ENCODE measurements at places on chromosomes 5 and 9. TPM values are rescaled to one million over a fixed set of nuclear protein-coding genes. Genes with fewer than 3 reads are reported as not detected.

DNA sequence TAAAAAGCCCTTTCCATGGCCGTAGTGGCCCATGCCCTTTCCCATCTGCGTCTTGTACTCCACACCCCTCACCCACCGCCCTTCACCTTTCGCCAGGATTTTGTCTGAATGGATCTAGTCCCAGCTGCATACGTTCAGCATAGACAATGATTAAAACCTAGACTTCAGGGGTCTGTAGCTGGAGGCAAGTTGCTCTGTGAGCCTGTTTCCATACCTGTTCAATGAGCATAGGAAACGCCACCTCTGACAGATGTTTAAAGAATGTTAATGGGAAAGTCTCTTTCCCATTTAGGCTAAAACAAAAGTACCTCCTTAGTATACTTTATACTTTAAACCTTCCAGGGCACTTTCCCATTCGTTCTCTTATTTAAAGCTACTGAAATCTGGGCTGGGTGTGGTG, 105.7 kb downstream of the SPRY4 start:
- no peak for DNase-seq

- DNase-seq = peak; percentile 38
Measured at GRCh38 chr5:92652756-92653155, 928.3 kb downstream of the NR2F1-AS1 start.

DNA sequence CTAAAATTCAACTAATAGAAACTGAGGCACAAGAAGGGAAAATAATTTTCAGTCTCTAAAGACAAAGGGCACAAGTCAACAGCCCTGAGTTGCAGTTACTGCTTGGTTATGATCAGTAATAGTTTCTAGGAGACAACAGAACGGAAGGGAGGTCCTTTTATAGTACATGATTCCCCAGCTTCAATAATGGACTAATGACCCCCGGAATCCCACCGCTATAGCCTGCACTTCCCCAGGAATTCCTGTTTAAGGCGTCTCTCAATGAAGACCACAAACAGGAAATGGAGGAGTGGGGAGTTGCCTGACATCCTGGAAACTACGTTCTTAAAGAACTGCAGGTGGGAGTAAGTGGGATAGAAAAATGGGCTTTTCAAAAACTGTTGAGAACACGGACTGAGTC, 60.6 kb downstream of the DIAPH1 start:
- DNase-seq = no peak

DNA sequence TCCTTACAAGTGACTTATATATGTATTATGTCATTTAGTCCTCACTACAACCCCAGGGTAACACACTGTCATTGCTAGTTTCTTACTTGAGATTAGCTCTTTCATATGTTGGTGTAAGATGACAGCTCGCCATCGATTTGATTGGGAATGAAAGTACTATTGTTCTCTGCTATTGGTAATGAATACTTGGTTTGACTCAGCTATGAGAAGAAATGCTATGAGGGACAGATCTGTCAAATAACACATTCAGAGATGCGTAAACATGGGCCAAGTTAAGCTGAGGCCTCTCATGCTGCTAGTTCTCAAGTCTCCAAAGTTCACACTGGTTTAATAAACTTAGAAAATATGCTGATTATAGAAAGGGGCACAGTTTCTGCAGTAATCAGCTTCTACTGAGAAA, 142.7 kb downstream of the SGCD start:
- no peak for DNase-seq

GRCh38 chr5:59579101-59579823, 314.3 kb downstream of the PDE4D start:
- DNase-seq = no peak

DNA sequence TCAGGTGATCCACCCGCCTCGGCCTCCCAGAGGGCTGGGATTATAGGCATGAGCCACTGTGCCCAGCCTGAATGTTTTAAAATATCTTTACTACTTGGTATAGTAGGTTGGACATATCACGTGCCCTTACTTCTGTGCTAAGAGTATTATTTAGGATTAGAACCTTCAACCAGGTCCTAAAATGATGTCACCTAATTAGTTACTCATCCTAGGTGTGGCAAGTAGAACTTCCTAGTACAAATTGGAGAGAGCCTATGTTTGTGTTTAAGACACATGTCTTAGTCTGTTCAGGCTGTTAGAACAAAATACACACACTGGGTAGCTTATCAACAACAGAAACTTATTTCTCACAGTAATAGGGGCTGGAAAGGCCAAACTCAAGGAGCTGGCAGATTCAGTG, 51.5 kb downstream of the ZFAND5 start:
- DNase-seq = no peak

DNA sequence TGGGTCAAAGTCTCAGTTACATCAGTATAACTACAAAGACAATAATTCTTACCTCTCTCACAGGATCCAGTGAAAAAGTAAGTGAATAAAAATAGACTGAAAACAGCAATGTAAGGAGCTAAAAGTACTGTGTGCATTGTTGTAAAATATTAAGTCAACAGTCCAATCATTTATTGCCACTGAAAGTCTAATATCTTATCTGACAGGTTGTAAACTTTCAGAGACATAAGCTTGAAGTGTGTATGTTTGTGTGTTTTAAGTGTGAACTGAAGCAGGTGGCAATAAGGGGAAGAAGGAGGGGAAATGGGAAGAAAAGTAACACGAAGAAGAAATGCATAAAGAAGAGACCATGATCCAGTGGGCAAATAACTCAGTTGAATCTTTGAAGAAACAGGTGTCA, 229.7 kb upstream of the TAS2R1 start:
- DNase-seq = no peak

GRCh38 chr9:86201474-86202337, 57.8 kb downstream of the C9orf153 start:
- DNase-seq = no peak

- peak; percentile 59 for DNase-seq
Measured at GRCh38 chr9:89000973-89001916, 10.0 kb downstream of the S1PR3 start.

DNA sequence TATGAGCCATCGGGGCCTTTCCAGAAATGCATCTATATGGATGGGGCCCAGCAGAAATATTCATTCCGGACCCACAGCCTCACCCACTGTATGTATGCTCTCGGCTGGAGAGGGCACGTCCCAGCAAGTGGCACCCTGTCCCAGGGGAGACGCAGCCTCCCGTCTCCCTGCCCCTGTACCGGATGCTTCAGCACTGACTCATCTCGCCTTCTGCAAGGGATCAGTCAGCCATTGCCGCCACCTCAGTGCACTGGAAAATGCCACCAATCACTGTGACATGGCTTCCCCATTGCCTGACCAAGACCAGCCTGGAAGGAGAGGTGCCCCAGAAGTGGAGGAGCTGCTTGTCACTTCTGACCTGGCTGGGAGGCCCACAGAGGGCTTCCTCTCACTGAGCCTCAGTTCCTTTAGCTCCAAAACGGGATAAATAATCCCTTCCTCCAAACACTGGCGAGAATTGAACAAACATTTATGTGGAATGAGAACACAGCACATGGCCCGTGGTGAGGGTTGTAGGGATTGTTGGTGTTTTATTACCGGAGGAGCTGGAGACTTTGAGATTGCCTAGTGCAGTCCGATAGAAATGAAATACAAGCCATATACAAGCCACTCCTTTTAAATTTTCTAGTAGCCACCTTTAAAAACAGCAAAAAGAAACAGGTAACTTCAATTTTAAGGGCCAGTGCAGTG, 43.9 kb upstream of the ORM1 start:
- no peak for DNase-seq

DNA sequence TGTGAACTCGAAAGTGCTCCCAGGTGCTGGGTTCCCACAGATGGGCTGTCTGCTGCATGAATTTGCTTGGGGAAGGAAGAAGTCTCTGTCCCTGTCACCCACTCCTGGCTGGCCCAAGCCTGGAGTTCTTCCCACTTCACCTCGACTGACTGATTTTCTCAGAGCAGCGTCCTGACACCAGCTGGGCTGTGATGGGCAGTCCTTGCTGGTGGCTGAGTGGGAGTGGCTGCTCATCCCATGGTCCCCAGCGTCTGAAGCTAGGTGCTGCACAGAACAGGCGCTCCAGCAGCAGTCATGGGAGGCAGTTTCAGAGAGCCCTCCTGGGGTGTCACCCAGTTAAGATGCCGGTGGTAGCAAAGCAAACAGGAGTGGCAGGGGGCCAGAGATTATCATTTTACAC, 10.1 kb upstream of the NEURL1B start:
- DNase-seq = no peak

The PLPPR1 gene
- polyA plus RNA-seq = not detected

The RASGEF1C gene
- polyA plus RNA-seq = not detected

The C9orf153 gene
- polyA plus RNA-seq = 0.30 TPM

The PPP3R2 gene
- polyA plus RNA-seq = not detected

The LRRC70 gene
- 0.71 TPM for polyA plus RNA-seq

The HMMR gene
- 6.3 TPM for polyA plus RNA-seq

The GPR151 gene
- not detected for polyA plus RNA-seq

The GPR107 gene
- polyA plus RNA-seq = 45.1 TPM

The DMRT2 gene
- polyA plus RNA-seq = not detected

The PPP2R2B gene
- polyA plus RNA-seq = not detected

All from AG04450 (cell line).